H9 (cell line): ENCODE measurements at places on chromosomes 5 and 9. TPM values are rescaled to one million over a fixed set of nuclear protein-coding genes. Genes with fewer than 3 reads are reported as not detected.

DNA sequence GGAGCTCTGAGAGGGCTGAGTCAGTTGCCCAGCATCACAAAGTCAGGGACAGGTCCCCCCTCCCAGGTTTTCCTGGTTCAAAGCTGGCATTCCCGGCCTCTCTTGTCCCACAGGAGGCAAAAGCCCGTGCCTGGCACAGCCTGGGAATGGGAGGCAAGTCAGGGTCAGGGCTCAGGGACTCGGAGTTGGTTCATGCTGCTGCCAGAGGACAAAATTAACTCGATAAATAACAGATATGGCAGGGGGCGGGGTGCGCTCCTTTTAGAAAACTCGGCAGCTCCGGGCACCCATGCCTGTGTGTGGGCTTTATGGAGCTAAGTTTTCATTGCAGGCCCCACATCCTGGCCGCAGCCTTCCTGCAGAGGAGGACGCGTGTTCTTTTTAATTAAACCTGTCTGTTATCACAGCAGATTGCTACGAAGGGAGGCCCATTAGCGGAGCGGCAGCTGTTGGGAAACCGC lies 62.8 kb upstream of the LMX1B start:
- no peak overlapping the region for H3K27ac ChIP-seq
- no peaks in the 10 kb centered on the region for H3K27me3 ChIP-seq

DNA sequence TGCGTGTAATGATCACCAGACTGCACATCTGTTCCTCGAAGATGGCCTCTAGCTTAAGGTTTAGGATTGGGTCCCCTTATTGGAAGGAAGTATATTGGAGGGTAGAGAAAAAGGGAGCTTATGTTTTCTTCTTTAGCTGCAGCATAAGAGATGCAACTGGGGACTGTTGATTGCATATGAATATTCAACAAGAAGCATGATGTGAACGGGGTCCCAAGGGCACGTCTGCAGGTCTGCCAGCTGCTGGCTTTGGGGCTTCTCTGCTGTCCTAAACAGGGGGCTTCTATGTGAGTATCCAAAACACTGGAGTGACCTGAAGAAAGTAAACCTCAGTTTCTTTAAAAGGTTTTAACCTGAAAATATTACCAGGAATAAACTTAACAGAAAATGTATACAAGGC lies 3.6 kb upstream of the BNIP1 start:
- no peaks in the 10 kb centered on the region for H3K36me3 ChIP-seq
- H3K27ac ChIP-seq: no peak overlapping the region
- H3K4me1 ChIP-seq: peaks cover 12% of the 10 kb centered on the region
- H3K27me3 ChIP-seq: no peaks in the 10 kb centered on the region

DNA sequence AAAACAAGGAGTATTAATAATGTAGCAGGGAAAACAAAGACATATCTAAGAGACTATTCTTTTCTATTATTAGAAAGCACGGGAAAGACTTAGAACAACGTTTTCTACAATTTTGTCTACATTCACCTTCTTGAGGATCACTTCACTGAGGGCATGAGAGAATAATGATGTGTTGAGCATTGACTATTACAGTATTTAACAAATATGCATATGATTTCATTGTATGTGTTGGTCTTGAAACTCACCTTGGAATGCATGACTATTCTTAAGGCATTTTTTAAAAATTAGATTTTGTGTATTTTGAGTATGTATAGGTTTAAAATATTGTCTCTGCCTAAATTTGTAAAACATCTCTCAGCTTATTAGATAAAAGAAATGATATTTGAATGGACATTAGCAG lies 1.2 kb downstream of the FSD1L start:
- no peak overlapping the region for H3K27ac ChIP-seq
- DNase-seq: no peak
- H3K4me3 ChIP-seq: peak overlapping the region; percentile 83
- no peaks in the 10 kb centered on the region for H3K4me1 ChIP-seq
- H3K36me3 ChIP-seq: no peaks in the 10 kb centered on the region

- H3K27me3 ChIP-seq: no peaks in the 10 kb centered on the region
- no peaks in the 10 kb centered on the region; the same call in 1 of the 2 replicates for H3K36me3 ChIP-seq
- peak overlapping the region; percentile 45; the same call in 2 of the 3 replicates for H3K4me3 ChIP-seq
- H3K27ac ChIP-seq: peak overlapping the region; percentile 57
Measured at GRCh38 chr5:9455826-9456434, 89.9 kb downstream of the SEMA5A start.

DNA sequence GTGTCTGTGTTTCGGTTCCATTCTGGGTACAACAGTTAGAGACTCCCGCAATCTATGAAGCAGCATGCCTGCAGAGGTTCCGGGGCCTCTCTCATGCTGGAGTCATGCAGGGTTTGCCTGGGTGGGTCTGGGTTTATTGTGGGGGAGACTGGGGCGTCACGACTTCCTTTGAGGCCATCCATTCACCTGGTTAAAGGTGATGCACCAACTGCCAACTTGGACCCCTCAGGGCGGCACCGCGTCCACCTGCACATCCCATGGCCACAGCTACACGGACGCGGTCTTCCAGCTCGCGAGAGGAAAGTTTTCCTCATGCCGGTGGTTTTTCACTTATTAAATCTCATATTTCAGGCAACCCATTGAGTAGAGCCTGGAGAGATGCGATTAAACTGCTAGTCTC lies 30.9 kb upstream of the IRX4 start:
- H3K36me3 ChIP-seq: no peaks in the 10 kb centered on the region
- H3K4me3 ChIP-seq: no peak overlapping the region
- no peak for DNase-seq
- H3K4me1 ChIP-seq: no peaks in the 10 kb centered on the region
- no peaks in the 10 kb centered on the region for H3K27me3 ChIP-seq
- H3K27ac ChIP-seq: no peak overlapping the region

DNA sequence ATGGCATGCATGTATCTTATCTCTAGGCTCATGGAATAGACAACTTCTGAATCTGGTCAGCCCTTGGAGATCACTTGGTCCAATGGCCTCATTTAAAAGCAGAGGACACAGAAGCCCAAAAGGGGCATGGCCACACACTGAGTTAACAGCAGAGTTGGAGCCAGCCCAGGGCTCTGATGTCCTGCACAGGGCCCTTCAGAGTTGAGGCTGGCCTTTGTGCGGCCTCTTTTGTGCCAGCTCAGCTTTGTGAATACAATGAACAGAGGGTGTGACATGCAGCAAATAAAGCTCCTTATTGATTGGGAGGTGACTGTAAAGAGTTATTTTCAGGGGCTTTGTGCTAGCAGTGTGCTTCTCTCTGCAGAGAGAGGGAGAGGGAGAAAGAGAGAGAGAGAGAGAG lies 150.1 kb upstream of the STK32A start:
- no peak overlapping the region for H3K4me3 ChIP-seq
- no peak for DNase-seq
- H3K27me3 ChIP-seq: no peaks in the 10 kb centered on the region
- no peaks in the 10 kb centered on the region for H3K36me3 ChIP-seq
- no peaks in the 10 kb centered on the region for H3K4me1 ChIP-seq

DNA sequence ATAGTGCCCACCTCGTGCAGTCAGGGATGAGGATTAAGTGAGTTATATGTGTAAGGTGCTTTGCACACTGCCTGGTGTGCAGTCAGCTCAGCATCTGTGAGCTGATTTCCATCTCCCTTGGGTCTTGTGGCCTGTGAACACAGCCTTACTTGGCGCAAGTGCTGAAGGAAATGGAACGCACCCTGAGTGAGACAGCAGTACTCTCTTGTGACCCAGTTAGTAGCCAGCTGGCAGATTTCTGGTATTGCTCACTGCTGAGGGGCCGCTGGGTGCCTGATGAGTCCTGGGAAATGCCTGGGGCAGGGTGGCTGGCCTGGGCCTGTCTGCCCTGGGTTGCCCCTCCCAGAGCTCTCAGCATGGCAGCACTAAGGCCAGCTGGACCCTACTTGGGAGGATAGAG lies 90.9 kb upstream of the BOD1 start:
- H3K4me1 ChIP-seq: no peaks in the 10 kb centered on the region; the same call in 1 of the 2 replicates
- H3K36me3 ChIP-seq: peaks cover 8% of the 10 kb centered on the region
- no peak overlapping the region for H3K4me3 ChIP-seq

DNA sequence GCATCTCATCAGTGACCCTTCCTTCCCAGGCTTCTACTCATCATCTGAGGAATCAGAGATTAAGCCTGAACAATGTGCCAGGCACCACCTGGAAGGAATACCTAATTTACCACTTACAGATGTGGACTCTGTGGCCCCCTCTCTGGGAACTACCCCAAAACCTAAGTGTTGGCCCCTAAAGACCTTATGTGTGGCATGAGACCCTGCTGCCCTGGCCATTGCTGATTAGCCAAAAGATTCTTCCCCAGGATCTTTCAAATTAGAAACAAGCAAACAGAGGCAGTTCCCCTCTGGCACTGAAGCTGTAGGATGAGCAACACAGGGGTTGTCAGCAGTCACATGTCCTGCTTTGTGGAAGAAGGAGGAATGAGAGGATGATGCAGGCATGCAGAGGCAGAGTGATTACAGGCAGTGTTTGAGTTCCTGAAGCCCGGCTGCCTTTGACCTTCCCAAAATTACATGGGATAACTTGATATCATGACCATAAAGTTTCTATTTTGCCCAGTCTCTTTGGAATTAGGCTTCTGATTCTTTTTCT lies 10.6 kb downstream of the SPINK4 start:
- H3K36me3 ChIP-seq: peaks cover 22% of the 10 kb centered on the region
- H3K4me3 ChIP-seq: no peak overlapping the region
- no peaks in the 10 kb centered on the region for H3K27me3 ChIP-seq
- H3K27ac ChIP-seq: no peak overlapping the region

- H3K27ac ChIP-seq: no peak overlapping the region
- no peaks in the 10 kb centered on the region for H3K36me3 ChIP-seq
- no peak for DNase-seq
- peaks cover 2% of the 10 kb centered on the region; the same call in 1 of the 2 replicates for H3K4me1 ChIP-seq
- no peak overlapping the region for H3K4me3 ChIP-seq
Measured at GRCh38 chr5:89869346-89869745, 540.2 kb downstream of the CETN3 start.

DNA sequence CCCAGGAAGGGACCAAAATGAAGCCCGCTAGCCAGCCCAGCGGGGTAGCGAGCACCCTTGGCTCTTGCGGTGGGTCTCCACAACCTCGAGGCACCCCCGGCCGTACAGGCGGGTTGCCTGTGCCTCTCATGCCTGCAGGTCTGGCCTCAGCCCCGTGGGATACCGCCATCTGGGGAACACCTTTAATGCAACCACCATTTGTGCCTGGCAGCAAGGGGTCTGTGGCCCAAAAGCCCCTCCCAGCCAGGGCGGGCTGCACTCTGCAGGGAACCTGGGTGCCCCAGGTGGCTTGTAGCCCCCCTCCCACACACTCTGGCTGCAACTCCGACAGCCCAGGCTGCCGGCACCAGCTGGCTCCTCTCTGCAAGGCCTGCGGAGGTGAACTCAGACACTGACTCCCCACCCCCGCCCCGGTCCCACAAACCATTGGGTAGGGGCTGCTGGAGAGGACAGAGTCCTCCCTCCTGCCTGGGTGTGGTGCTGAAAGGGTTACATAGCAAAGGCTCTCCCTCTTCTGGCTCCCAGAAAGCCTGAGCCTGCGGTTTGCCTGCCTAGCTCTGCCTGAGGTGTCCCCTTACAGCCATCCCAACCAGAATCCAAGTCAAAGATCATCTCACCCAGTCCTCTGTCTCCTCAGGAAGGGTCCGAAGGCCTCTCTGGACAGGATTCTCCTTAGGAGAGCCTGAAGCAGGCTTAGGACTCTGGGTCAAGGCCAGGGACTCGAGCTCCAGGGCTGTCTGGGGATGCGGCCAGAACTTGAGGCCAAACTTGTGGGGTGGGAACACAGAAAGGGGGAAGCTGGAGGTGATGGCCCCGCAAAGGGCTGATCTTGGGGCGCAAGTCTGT lies 109.4 kb downstream of the PSD2 start:
- H3K27me3 ChIP-seq: peaks cover 43% of the 10 kb centered on the region
- H3K36me3 ChIP-seq: no peaks in the 10 kb centered on the region; the same call in 2 of the 3 replicates
- peak; percentile 84 for DNase-seq
- H3K4me1 ChIP-seq: no peaks in the 10 kb centered on the region
- peak overlapping the region; percentile 60 for H3K4me3 ChIP-seq

DNA sequence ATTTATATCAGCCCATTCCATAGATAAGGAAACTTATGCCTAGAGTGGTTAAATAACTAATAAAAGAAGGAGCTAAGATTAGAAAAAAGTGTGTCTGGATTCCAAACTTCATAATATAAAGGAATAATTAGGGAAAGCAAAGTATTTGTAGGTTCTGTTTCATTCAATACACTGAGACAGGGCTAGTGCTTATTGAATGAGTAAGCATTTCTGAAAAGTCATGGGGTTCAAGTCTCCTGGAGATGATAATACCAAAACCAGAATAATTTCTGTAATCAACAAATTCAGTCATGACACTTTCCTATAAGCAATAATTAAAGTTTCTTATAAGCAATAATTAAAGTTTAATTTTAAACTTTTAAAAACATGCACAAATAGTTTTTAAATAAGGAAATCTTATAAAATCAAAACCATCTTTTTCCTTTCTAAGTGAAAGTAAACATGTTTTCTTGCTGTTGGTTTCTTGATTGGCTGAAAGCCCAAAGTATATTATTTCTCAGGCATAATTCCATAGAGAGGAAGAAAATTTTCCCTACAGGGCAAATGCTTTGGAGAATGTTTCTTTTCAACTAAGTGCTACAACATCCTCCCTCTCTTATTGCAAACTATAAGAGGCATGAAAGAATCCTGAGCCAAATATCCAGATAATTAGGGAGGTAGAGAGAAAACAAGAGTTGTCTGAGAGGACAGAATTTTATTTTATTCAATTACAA lies 510.2 kb downstream of the PRELID2 start:
- no peak overlapping the region for H3K27ac ChIP-seq
- no peaks in the 10 kb centered on the region for H3K4me1 ChIP-seq
- H3K27me3 ChIP-seq: no peaks in the 10 kb centered on the region
- H3K36me3 ChIP-seq: peaks cover 2% of the 10 kb centered on the region; the same call in 1 of the 3 replicates
- DNase-seq: no peak
- H3K4me3 ChIP-seq: no peak overlapping the region

DNA sequence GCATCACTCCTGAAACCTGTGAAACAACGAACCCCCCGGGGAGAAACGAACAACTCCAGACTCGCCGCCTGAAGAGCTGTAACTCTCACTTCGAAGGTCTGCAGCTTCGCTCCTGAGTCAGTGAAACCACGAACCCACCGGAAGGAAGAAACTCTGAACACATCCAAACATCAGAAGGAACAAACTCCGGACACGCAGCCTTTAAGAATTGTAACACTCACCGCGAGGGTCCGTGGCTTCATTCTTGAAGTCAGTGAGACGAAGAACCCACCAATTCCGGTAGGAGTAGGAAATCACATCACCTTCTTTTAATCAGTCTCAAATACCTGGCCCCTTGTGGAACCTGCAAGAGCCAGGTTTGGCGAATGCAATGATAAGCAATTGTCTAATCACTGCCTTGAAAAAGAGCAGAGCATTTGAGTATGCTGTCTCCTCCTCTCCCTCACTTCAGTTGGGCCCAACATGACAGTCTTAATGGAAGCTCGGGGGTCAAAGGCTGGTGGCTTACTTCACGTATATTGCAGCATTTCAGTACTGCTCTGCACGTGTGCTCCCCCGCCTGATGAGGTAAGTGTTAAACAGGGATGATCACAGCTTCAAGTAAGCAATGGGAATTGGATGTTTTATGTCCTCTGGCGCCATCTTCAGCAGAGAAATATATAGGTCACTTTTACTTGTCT lies 473 bp downstream of the IRGM start:
- H3K4me3 ChIP-seq: no peak overlapping the region
- H3K27ac ChIP-seq: no peak overlapping the region

GRCh38 chr9:726005-726404 lies 115.5 kb upstream of the DMRT1 start:
- H3K27ac ChIP-seq: no peak overlapping the region
- no peak for DNase-seq
- H3K4me3 ChIP-seq: peak overlapping the region; percentile 16; the same call in 1 of the 3 replicates
- H3K27me3 ChIP-seq: no peaks in the 10 kb centered on the region
- peaks cover 6% of the 10 kb centered on the region; the same call in 1 of the 2 replicates for H3K4me1 ChIP-seq

The DMRT3 gene
- total RNA-seq: not detected in 2 replicates

The PDE8B gene
- 0.07 TPM in 1 of 2 replicates, not detected in the other for total RNA-seq

The SPTLC1 gene
- total RNA-seq: 70.5 and 73.5 TPM in 2 replicates
